ENCODE measurements at places on chromosomes 12 and 14.
A peak's percentile ranks its signal among the peaks of the same experiment; 100 is the strongest.

DNA sequence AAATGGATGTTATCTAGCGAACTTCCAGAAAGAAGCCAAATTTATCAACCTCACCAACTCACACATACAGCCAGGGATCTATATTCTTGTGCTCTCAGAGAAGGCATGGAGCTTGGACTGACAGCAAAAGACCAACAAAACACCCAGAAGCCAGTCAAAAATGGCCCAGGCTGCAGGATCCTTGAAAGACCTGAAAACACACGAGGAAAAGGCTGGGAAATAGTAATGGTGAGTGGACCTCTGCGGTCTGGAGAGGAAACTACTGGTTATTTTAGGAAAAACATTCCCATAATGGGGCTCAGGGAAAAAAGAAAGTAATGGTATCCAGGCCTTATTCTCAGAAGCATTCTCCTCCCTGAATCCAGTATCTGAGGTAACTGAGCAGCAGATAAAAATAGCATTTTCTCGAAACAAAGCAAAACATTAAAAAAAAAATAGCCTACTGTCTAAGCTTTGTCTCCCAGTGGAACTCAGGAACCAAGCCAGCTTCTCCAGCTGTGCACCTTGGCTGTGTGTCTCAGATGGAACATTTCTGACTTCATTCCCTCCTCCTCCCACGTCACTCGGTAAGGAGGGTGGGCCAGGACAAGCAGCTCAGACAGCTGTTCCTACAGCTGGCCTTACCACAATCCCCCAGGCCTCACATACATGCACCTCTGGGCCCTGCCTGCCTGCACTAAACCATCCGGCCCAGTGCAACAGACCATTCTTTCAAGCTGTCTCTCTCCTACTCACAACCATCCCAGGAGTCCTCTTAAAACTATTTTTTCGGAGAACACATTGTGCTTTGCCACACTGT is 249.9 kb downstream of the DAD1 start:
- no peak for DNase-seq

- no peak for DNase-seq
Observed at GRCh38 chr12:104738776-104739642, 219.1 kb downstream of the SLC41A2 start.

DNA sequence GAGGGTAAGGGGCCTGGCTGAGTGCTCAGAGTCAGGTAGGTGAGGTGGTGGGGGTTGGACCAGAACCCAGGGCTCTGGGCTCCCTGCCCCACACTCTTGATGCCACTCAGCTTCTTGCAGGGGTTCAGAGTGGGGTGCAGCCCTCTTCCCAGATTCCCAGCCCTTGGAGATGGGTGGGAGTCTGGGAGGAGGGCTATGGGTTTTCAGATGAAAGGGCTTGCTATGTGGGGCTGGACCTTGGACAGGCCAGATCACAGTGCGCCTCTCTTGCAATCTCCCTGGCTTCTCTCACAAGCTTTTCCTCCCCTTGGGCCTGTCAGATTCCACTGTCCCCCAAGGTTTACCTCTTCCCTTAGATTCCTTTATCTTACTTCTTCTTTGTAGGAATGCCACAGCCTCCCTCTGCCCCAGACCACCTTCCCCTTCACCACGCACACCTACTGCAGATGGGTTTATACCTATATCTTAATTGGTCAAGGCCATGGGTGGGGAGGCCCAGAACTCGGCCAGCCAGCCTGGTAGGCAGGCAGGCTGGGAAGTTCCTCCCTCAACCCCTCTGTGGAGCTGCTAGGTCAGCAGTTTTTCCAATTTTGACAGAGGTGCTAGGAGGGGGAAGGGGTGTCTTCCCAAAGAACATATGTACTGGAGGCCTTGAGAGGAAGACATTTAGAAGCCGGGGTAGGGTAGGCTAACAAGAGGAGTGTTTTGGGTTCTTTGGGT is 1.4 kb downstream of the NYNRIN start:
- DNase-seq = no peak

DNA sequence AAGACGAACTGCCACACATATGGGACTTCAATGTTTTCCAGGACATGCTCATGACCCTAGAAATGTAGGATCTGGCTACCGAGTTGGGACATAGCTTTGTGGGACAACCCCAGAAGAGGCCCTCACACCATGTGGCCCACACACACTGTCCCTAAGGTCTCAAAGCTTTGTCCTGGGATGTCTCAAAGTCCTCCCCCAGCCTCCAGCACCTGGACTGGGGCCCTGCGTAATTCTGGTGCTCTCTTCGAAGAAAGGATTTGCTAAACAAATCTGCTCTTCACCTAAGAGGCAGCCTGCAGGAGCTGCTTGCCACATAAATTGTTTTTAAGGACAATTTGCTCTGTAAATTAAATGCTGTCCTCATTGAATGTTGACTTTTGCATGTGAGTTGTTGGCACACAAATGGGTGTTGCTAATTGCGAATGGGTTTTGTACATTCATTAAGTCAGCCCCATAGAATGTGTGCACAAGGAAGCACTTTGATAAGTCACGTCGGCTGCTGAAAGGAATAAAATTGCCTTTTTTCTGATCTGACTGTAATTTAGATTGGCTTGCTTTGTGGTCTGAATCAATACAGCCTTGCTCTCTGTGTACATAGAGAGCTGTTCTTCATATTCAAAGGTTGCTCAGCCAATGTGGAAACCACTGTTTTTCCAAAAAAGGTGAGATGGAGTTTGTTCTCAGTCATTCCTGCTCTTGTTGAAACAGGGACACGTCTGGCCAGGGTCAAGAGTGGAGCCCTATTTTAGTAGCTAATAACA is 161.6 kb upstream of the PWP1 start:
- DNase-seq = no peak

DNA sequence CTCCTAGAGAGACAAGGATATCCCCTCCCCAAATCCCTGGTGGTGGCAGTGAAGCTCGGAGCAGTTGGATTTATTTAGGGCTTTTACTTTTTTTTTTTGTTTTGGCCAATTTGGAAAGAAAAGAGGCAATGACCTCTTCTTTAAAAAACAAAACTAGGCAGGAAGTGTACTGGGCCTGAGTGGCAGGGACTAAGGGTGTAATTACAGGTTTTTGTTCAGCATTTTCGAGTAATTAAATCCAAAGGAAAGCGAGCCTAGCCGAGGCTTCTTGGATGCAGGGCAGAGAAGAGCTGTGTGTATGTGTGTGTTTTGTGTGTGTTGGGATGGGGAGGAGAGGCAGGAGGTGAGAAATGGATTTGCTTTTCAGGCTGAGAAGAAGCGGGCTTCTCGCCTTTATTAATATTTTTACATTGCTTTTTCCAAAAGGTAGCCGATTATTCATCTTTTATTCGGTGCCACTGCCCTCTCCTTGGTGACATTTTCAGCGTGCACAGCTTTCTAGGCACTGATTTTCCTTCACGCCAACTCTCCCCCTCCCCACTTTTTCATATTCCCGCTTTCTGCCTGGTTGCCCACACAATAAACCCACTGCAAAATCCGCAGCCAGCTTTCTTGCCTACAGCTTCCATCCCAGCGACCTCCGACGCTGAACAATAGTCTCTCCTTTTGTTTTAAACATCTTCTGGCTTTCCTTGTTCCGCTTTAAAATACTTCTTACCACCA is 8.9 kb upstream of the IRF2BPL start:
- no peak for DNase-seq

DNA sequence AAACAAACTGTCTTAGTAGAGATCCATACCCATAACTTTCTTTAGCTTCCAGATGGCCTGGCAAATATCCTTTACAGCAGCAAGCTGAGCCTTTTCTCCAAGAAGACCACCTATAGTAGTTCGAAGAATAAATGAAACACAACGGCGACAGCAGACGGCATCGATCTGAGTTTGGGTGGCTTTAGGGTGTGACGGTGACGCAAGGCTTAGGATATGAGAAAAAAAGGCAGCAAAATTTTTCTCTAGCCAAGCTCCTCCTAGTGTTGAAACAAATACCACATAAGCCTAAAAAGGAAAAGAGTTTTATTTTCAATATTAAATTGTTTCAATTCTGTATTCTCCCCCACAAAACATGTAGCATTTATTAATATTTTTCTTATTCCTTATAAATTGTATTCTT is 33.3 kb downstream of the HEATR5A start:
- DNase-seq = no peak

DNA sequence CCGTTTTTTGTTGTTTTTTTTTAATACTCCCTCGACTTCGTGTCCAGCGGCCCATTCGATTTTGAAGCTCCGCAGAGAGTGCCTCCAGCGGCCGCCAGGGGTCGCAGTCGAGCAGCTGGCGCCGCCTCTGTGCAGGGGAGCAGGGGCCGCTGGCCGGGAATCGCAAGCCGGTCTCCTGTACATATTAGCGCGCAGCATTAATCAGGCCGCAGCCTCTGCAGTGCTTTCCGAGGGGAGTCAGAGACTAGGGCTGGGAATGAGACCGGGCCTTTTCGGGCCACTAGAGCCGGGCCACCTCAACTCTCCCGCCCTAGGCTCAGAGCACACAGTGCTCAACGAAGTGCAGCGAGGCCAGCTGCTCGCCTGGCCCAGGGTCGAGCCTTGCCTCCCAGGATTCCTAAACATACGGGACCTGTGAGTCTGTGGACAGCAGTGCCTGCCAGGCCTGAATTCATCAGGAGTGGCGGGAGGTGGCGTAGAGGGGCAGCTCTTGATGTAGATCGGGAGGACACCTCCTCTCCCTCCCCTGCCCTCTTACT is 81.8 kb downstream of the EMP1 start:
- DNase-seq = peak; percentile 56

GRCh38 chr14:80535171-80535570 is 323.9 kb upstream of the DIO2 start:
- no peak for DNase-seq

GRCh38 chr14:93103392-93104080 is 12.2 kb downstream of the ITPK1 start:
- DNase-seq = peak; percentile 34

GRCh38 chr14:24071144-24071697 is at the start of gene CPNE6:
Gene CPNE6, plus strand, starts transcription at chr14:24071562. Its CDS starts 1,375 bp downstream, at chr14:24072937.
- no peak for DNase-seq

DNA sequence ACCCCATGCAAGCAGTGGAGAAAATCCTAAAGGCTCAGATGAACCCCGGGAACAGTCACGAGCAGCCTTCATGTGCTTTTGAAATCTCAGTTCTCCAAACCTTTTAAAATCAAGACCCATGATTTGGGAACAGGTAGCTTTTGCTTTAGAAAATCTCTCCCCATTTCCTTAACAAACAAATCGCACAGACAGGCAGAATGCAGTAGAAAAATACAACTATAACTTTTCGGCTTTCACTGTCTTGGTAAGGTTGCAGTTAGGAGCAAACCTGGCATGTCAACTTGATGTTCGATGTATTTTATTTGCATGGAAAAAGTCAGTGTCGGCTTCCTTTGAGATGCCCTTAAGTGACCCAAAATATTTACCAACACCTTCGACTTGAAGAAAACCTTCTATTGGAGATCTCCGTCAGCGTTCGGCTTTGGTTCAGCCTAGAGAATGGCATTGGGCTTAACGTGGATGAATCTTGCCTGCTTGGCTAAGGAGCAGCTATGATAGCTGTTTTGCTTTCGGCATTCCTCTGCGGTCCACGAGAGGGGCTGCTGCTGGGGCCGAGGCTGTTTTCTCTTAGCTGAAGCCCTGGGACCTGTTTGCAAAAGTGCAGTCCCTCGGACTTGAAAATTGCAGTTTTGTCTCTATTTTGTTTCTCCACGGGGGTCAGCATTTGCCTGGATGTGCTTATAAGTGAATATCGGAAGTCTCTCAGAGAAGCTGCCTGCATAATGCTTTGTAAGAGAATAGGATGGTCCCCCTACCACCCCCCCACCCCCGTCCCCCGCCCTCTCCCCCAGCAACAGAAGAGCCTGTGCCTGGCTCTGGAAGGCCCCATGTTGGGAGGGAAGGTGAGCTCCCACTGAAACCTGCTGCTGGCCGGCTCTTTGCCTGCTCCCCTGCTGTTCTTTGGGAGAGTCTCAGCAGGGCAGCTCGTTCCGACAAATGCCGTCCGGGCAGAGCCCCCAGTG is 122.8 kb downstream of the AACS start:
- no peak for DNase-seq

DNA sequence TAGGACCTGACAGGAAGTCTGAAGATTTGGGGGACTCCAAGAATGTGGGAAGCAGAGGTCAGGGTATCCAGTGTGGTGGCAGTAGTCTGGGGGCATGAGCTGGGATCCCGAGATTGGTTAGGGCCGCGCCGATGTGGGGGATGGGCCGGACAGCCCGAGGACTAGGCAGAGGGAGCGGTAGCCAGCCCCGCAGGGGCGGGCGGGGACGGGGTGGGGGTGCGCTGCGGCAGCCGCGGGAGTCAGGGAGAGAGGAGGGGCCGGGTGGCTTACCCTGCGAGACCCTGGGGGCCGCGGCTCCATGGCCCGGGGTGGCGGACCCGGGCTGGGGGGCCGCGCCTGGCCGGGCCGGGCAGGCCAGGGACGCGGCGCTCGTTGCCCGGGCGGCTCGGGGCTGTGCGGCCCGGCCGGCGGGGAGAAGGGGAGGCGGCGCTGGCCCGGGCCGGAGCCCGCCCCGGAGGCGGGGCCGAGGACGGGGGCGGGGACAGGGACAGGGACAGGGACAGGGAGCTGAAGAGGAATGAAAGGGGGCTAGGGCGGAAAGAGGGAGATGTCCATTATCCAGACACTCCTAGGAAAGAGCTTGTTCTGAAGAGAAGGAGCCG is 5.6 kb downstream of the ZNF385A start:
- no peak for DNase-seq

DNA sequence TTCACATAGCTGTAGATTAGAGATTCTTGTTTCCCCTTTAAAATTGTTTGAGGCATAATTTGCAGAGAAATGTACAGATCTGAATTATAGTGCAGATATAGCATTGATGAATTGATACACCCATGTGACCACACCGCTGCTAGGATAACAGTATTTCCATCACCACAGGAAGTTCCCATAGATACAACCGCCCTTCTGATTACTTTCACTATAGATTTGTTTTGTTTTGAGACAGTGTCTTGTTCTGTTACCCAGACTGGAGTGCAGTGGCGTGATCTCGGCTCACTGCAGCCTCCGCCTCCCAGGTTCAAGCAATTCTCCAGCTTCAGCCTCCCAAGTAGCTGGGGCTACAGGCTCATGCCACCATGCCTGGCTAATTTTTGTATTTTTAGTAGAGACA is 8.8 kb upstream of the ASPG start:
- DNase-seq = no peak

DNA sequence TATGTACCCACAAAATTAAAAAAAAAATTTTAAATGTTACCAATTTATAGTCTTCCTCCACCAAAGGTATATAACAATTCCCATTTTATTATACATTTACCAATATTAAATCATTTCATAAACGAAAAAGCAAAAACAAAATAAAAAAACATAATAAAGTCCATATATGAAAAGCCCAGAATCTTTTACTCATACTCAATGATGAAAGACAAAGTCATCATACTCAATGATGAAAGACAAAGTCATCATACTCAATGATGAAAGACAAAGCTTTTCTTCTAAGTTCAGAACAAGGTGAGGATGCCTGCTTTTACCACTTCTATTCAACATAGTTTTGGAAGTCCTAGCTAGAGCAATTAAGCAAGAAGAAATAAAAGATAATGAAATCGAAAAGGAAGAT is 28.1 kb downstream of the TMEM116 start:
- no peak for DNase-seq

GRCh38 chr12:10364815-10365622 is 24.8 kb downstream of the KLRK1 start:
- DNase-seq = peak; percentile 18
